Coronary artery (tissue), 2 donors: ENCODE measurements at places on chromosomes 1 and 21.
A peak's percentile ranks its signal among the peaks of the same experiment; 100 is the strongest.

DNA sequence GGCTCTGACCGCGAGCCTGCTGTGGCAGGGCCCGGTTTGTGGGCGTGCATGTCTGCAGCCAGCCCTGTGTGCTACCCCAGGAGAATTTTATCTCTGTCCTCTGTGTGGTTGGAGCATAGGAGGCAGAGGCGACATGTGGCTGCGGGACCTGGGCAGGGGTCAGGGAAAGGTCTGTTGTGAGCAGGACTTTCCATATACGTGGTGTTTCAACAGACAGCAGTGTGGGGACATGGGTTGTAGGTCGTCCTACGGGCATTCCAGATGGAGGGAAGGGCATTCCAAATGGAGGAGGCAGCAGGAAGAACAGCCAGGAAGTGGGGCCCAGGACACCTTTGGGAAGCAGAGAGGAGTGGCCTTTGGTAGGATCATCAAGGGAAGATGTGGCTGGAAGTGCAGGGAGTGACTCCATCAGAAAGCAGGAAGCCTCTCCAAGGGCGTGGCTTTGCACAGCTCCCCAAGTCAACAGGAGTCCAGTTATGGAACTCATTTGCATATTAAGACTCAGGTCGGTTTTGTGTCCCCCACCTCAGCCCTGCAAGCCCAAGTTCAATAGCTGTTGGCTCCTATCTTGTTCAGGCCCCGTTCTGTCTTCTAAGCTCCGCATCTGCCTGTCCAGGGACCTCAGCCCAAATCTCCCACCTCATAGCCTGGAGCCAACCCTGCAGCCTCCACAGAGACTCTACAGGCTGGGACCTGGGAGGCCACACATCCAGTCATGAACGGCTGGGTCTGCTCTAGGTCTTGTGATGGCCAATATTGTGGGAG lies 309.1 kb downstream of the MATN1 start:
- DNase-seq: peak; percentile 38

GRCh38 chr1:3718764-3719163 lies 33.5 kb upstream of the CCDC27 start:
- DNase-seq: no peak

DNA sequence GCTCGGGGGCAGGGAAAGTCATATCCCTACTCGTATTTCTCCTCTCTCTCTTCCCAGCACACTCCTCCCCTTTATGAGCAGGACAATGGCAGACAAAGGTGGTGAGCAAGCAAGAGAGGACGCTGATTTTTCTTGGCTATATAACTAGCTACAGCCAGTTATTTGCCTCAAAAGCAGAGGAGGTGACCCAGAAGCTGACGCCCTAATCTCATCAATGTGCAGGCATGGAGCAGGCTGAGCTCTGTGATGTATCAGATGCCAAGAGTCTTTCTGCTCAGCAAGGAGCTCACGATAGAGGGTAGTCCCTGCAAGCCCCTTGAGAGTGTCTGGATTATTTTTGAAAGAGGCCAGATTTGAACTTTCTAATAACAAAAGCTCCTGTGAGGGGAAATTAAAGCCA lies 75.5 kb downstream of the ASTN1 start:
- no peak for DNase-seq

DNA sequence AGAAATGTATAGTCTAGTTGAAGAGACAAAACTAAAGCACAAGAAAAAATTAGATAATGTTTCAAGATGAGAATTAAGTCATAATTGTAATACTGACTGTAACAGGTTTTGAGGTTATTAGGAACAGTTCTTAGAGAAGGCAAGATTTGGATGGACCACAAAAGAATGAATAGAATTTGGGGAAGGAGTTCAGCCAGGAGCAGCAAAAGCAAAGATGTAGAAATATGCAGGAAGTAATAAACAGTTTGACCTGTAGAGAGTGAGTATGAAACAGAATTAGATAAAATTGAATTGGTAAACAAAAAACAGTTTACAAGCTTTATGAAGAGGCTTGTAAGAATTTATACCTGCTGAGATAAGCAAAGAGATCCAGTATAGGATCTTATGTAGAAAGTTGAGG lies 16.3 kb downstream of the VPS45 start:
- DNase-seq: no peak

DNA sequence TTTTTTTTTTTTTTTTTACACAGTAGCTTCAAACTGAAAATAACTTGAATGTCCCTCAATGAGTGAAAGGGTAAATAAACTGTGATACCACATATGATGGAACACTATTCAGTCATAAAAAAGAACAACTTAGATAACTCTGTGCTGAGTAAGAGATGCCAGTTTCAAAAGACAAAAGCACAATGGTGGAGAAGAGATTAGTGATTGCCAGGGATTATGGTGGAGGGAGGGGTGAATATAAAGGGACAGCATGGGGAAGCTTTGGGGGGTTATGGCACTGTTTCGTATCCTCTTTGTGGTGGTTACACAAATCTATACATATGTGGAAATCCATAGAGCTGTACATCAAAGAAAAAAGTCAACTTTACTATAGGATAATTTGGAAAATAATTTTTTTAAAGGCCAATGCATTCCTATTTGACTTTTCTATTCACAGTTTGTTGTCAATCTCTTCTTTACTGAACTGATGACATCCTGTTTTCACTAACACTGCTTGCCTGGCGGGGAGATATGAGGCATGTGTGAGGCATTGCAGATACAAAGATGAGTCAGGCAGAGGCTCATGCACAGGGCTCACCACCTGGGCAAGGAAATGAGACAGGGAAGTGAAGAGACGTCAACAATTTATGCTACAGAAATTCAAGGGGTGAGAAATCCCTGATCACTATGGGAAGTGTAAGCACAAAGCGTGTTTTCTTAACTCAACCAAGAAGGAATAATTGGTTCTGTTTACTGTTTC lies 302.7 kb downstream of the DUSP10 start:
- no peak for DNase-seq

DNA sequence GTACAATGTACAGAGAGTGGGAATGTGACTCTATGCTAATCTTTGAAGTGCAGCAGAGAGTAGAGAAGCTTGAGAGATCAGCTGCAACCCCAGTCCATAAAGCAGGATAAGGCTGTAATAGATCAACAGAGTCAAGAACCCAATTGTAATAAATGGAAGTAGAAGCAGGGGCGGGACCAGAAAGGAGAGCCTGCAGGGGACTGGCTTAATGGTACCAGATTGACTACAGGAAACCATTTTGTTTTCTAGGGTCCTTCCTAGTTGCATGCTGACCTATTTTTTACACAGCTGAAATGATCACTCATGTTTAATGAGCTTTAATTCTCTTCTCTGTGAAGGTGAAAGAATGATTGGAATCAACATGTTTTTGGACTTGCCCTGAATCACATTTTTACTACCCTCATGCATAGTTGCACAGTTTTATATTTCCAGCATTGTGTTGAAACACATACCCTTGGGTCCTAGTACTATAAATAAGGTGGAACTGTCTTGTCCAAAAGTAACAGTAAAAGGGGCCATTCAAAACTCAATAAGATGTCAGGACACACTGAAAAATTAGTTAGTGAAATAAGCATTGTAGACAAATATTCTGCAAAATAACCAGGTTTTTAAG lies 69.8 kb downstream of the GPR88 start:
- no peak for DNase-seq
